ENCODE measurements at places on chromosomes 11 and 22.
A peak's percentile ranks its signal among the peaks of the same experiment; 100 is the strongest.

DNA sequence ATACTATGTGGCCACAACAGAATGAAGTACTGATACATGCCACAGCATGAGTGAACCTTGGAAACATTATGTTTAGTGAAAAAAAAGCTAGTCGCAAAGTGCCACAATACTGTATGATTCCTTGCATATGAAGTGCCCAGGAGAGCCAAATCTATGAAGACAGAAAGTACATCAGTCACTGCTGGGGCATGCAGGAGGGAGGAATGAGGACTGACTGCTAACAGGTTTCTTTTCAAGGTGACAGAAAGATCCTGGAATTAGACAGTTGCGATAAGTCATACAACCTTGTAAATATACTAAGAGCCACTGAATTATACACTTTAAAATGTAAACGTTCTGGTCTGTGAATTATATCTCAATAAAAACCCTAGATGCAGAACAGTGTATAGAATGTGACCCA lies 11.8 kb upstream of the C11orf91 start:
- DNase-seq = no peak

GRCh38 chr22:43534916-43535315 lies 123.1 kb downstream of the MPPED1 start:
- DNase-seq = no peak

GRCh38 chr11:9787260-9787659 lies 123.4 kb downstream of the SWAP70 start:
- no peak for DNase-seq

DNA sequence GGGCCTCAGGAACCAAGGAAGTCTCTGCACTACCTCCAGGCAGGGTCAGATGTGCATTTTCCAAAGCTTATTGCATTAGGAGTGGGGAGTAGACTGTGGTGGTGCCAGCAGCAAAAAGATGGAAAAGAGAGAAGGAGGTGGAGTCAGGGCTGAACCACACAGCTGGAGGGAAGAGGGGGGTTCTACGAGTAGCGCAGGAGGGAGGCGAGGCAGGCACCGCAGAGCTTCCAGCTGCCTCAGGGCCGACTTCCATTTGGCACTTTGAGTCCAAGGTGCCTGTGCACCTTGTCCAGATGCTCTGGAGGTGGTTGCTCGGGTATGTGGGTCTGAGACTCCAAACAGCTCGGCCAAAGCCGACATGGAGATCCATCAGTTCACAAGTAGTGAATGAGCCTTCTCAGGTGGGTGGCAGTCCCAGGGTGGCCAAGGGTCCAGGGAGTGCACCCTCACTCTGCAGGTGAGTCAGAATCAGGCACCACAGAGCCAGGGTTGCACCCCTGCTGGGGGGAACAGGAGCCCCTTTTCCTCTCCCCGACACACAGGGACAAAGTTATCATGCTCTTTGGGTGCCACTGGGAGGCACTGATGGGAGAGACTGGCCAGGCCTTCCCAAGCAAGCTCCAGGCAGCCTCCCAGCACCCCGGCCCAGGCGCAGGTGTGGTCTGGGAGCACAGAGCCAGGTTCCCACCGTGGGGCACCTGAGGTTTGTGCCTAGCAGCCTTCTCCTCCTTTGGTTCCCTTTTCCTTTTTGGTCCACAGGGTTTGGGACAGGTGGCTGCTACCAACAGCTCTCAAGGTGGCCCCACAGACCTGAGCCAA lies 30.2 kb downstream of the GGT5 start:
- DNase-seq = no peak

- no peak for DNase-seq
Measured at GRCh38 chr22:43401233-43401632, 10.6 kb upstream of the MPPED1 start.

- no peak for DNase-seq
Measured at GRCh38 chr11:117996058-117996457, 9.9 kb downstream of the IL10RA start.

GRCh38 chr11:57406337-57406904 lies 16.0 kb upstream of the PRG2 start:
- DNase-seq = no peak

DNA sequence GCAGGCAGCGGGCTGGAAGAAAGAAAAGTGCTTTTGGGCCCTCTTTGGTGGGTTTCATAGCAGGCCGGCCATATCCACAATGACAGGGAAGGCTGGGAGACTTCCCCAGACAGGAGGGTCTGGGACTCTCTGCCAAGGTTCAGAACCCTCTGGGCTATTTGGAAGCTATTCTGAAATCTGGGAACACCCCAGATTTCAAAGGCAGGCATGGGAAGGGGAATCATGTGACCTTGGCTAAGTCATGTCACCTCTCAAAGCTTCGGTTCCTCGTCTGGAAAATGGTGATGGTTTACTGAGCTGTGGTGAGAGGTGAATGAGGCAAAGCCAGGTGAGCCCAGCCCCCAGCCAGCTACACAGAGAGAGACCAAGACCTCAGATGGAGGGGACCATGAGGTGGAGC lies 4.6 kb downstream of the CASTOR1 start:
- DNase-seq = no peak

GRCh38 chr22:19460036-19460435 lies 12.5 kb upstream of the C22orf39 start:
- DNase-seq = no peak

GRCh38 chr11:63537293-63538101 lies 889 bp downstream of the PLAAT4 start:
- peak; percentile 50 for DNase-seq

DNA sequence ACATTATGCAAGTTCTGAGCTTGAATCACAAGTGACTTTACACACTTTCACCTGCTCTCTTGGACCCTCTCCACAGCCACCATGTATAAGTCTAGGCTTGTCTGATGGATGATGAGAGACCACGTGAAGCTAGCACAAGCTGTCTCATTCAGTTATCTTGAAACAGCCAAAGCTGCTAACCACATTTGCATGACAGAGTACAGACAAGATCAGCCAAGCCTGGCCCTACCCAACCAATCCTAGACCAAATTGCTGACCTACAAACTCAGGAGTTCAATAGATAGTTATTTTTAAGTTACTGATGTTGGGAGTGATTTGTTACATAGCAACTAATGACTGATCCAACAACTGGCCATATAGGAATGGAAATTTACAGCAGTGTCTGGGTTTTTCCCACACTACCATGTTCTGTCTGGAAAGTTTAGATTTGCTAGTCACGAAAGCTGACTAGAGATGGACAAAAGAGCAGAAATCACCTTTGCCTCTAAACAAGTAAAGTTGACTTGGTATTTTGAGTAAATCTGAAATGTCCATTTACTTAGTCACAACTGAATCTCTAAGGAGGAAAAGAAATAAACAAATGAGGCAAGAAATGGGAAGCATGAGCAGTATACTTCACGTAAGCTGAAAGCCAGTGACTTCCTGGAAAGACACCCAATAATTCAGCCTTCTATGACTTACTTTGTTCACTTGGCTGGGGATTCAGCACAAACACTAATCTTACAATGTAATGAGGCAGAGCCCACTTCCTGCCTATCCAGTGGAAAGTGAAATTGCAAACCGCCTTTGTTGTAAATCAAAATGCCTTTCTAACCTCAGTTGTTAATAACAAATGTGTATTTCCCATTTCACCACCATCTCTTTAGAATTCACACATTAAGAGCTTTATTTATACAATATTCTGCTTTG lies 101.7 kb downstream of the FAM181B start:
- DNase-seq = no peak

DNA sequence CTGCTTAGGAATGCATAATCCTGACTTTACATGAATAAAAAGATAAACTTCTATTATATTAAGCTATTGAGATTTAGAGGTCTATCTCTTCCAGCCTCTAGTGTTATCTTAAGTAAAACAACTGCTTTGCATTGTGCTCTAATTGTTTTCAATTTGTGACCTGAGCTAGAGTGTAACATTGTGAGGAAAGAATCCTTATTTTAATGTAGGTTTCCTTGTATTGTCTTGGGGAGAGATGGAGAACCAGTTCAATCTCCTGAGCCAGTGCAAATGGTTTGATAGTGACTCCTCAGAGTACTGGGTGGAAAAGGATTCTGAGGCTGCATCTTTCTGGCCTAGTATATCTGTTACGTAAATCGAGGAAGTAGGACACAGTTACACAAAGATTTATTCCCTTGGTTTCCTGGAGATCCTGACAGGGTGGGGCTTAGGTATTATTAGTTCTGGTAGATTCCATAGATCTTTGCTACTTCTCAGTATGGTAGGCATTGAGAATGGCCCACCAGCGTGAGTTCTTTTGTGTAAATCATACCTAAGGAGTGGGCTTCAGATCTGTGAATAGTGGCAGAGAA lies 683.5 kb upstream of the CCDC179 start:
- no peak for DNase-seq

DNA sequence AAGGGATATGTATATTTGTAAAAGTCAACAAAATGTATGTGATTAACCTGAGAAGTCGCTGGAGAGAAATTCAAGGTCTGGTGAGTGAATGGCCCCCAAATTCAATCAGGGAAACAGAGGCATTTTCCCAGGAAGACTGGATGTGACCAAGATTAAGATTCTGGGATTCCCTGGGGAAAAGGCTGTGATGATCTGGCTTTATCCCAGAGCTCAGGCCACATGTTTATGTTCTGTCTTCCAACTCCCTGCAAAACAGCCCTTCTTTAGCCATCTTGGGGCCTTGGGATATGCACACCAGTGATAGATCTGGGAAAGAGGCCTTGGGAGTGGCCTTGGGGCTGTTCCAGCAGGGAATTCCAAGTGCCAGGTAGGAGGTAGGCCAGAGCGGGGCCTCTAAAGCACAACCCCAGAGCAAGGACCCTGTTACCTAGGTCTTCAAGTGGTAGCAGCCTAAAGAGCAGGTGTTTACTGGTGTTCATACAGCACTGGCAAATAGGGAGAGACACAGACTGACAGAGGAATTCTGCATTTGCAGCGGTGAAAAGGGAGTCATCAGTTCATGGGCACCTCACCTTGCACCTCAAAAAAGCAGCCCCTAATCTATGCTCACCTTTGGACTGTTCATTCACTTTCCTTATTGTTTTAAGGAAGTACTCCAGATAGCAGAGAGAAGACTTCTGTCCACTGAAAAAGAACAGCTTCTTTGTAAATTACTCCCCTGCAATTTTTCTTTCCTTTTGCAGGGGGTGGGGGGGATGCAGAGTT lies 312.4 kb downstream of the BUD13 start:
- DNase-seq = no peak

GRCh38 chr22:49517667-49518185 lies 309.9 kb downstream of the BRD1 start:
- no peak for DNase-seq

- DNase-seq = no peak
Measured at GRCh38 chr11:108622341-108622740, 28.8 kb upstream of the EXPH5 start.

All from mucosa of gallbladder (tissue), 1 donor.